ENCODE measurements at places on chromosomes 11 and 22.

- DNase-seq, result no peak
Observed at GRCh38 chr22:36901411-36902142, 11.9 kb upstream of the CSF2RB start.

GRCh38 chr22:49951000-49951677, 9.4 kb upstream of the PIM3 start:
- no peak for DNase-seq

DNA sequence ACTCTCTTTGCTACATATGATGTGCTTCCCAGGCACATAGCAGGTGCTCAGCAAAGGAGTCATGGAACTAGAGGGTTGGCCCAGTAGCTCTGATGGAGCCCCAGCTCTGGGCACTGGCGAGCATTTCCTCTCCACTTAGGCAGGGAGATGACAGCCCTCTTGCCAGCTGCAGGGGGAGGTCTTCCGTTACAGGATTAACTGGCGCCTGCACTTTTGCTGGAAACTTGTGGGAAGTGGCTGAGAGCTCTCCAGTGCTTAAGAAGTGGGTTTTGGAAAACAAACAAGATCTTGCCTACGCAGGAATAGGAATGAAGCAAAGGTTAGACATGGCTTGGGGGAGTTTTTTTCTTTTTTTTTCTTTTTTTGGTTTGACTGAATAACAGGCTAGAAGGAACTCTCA, 75.5 kb downstream of the MICAL2 start:
- DNase-seq, result no peak

DNA sequence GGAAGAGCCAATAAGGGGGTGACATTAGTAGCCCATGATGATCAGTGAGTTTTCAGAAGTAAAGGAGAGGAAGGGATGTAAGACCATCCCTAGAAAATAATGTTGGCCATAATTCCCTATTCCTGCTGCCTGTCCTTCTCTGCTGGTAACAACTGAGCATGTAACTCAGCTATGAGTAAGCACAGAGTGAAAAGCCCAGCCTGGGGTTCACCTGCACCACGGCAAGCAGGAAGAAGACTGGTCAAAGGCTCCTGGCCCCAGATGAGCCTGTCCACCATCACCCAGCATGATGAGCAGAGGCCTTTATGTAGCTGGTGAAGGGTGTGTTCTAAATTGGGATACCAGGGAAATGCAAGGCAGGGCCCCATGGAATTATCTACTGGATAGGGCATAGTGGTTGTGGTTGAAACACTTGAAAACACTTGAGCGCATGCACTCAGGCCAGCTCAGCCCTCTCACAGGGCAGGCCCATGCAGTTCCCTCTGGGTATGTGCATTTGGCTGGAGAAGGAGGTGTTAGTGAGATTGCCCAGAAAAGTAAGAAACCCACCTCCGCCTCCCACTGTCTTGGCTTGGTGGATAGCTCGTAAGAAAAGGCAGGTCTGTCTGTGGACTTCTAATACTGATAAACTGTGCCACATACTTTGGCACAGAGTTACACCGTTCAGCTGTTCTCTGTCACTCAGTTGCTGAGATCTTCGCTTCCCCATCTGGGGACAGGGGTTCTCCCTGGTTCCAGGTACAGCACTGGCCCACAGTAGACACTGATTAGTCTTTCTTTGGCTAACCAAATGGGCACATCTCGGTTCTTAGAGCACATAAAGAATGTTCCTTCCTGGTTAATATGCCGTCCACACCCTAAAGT, 86.8 kb downstream of the AMOTL1 start:
- DNase-seq, result no peak

- peak; percentile 19 for DNase-seq
Observed at GRCh38 chr11:107018219-107018901, at the start of gene GUCY1A2. TSS of gene GUCY1A2 (minus strand) at chr11:107018476. CDS start at chr11:107018055, 421 bp downstream.

- no peak for DNase-seq
Observed at GRCh38 chr11:65785319-65786007, 1.4 kb upstream of the OVOL1 start.

GRCh38 chr11:45651156-45651555, 14.3 kb downstream of the CHST1 start:
- no peak for DNase-seq

DNA sequence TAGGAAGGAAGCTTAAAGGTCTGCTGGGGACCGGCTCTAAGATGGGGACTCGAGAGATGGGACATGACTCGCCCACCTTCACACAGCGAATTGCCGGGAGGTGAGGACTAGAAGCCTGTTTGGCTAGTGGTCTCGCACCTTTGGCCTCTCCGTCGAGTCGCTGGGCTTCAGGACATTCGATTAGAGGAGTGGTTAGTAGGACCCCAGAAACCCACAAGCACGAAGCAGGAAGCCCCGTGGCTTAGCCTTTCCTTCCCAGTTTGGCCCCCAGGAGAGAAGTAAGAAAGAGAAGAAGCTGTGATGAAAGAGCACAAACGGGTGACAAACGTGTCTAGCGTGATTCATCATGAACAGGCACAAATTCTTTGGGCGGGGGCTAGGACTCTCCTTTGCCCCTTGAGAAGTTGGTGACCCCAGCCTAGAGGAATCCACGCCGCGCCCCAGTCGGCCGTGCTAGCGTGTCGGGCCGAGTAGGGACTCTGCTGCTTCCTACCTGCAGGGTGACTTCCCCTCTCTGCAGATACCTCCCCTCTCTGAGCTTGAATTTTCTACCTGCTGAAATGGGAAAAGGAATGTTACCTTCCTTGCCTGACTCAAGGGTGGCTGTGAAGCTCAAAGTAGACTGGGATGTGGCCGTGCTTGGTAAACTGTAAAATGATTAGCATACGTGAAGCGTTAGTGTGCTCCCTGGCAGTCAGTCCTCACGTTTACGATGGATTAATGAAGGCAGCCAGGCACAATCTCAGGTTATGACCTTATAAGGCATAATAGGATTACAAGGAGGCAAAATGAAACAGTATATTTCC, 1.1 kb upstream of the ADM start:
- DNase-seq, result no peak

GRCh38 chr11:105763594-105763993, 153.7 kb downstream of the GRIA4 start:
- DNase-seq, result no peak

- DNase-seq, result no peak
Observed at GRCh38 chr11:110921742-110922521, 209.7 kb upstream of the ARHGAP20 start.

GRCh38 chr11:37788141-37788877, 1190.3 kb upstream of the RAG2 start:
- no peak for DNase-seq

DNA sequence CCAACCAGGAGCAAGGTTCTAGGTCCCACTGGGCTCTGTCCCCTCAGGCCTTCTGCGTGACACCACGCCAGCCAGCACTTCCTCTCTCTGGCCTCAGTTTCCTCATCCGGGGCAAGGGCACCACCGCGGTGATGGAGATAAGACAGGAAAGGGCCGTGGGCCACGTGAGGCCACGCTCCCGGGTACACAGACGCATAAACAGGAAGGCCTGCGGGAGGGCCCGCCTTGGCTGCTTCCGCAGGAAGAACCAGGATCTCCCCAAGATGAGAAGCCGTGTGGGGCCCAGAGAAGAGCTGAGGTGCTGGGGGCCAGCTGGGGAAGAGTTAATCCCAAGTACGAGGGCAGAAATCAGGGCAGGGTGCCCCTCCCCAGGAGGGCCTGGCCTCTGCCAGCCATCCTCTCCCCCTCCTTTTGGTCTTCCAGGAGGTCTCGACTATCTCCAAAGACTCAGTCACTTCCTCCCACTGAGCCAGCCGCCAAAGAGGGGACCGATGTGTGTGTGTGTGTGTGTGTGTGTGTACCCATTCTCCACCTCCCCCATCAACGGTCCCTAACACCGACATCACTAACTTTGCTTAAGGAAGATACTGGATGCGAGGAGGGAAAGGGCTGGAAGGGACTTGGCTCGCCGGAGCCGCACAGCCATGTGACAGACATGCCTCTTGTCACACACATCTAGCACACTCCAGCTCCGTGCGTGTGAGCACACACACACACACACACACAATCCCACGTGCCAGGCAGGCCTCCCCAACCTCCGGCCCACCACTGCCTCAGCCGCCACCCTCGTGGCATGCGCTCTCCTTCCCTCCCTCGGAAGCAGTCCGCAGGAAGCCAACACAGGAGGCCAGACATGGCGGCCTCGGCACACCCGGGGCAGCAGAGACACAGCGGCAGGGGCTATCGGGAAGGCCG, 1.4 kb downstream of the MFNG start:
- DNase-seq, result no peak

DNA sequence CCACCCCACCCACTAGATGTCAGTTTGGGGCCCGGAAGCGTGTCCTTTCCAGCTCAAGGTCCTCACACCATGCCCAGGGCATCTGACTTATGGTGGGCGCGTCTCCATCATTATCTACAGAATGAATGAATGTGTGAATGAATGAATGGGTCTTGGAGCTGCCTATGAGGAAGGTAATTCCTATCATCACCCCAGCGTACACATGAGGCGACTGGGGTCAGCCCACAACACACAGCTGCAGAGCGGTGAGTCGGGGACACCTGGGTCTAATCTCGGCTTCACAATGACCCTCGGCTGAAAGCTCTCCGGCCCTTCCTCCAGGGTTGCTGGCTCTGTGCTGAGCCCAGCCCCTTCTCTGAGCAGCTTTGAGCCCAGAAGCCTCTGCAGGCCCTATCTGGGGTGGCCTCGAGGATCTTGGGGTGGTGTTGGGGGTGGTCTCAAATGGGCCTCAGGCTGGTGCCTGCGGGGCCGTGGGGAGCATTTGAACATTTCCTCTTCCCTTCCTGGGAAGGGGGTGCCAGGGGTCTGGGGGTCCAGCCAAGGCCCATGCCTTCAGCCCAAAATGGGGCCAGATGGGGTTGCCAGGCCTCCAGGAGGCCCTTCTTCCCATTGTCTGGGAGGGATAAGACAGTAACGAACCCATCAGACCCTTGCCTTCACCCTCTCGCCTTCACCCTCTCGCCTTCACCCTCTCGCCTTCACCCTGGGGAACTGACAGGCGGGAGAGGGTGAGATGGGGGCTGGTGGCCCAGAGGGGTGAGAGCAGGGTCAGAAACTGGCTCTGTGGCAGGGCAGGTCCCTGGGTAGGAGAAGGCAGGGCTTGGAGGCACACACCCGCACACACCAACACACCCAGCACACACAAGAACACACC, 82.4 kb downstream of the MYEOV start:
- no peak for DNase-seq

DNA sequence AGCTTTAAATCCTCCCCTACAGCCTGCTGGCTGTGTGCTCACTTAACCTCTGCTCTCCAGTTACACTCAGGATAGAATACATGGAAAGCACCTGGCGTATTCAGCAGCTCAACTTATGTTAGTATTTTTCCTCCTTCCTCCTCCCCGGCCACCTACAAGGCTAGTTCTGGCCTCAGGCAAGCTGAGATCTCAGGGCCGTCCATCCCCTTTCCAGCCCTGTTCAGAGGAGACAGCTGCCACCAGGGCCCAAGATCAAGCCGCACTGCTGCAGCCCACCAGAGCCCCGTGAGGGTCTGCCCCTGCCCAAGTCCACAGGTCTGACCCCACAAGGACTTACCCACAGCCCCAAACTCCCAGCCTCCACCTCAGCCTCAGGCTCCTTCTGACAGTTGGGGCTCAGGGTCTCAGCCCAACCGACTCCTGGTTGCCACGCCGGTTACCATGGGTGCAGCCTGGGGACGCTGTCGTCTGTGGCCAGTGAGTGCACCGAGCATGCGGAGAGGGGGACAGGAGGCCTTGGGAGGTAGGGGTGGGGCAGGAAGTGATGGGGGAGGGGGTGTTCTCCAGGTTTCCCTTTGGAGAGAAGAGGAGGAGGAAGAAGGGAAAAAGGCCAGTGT, at the start of gene C11orf16:
TSS of gene C11orf16 (minus strand) at position 384 of the 617 bp plus-strand sequence. CDS start 639 bp downstream, outside the sequence.
- no peak for DNase-seq

DNA sequence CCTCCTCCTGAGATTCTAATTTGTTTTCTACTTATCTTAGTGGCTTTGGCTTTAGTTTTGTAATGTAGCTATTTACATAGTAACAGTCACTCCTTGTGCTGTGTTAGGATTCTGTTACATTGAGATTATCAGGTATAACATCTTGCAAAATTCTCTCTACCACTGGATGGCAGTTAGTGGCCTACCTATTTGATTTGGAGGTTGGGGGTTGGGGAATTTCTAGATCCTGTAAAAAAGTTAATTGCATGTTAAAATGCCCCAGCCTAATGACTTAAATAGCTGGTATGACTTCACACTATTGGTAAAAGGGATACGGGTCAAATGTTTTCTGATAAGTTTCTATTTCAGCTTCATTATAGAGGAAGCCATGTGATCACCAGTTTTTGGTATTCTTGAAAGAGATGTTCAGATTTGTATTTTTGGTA, 2.8 kb downstream of the GRK3 start:
- no peak for DNase-seq

DNA sequence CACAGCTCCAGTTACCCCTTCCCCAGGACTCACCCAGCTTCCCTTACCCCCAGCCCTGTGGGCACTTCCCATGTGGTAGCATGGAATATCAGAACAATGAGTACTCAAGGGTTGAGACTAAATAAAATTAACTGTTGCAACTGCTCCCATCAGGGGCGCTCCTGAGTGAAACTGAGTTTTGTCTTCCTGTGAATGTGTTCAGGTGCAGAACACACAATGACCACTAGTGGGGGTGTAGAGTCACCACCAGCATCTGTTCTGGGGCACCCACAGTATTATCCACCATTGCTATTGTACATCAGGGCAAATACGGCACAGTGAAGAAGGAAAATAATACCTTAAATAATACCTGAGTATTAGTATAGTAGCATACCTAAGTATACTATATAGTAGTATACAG, 689.7 kb downstream of the TBC1D22A start:
- DNase-seq, result no peak

- DNase-seq, result no peak
Observed at GRCh38 chr11:8251616-8252295, 11.9 kb downstream of the LMO1 start.

GRCh38 chr11:132943357-132943705, 589.0 kb downstream of the OPCML start:
- no peak for DNase-seq

GRCh38 chr22:42282252-42282942, 11.9 kb upstream of the TCF20 start:
- no peak for DNase-seq

- DNase-seq, result no peak
Observed at GRCh38 chr11:65502555-65503367, 3.9 kb downstream of the MALAT1 start.

GRCh38 chr11:125542709-125543108, 26.6 kb upstream of the EI24 start:
- no peak for DNase-seq

- no peak for DNase-seq
Observed at GRCh38 chr11:130940706-130941105, 24.4 kb upstream of the SNX19 start.

- no peak for DNase-seq
Observed at GRCh38 chr22:43299736-43300135, 43.4 kb downstream of the SCUBE1 start.

DNA sequence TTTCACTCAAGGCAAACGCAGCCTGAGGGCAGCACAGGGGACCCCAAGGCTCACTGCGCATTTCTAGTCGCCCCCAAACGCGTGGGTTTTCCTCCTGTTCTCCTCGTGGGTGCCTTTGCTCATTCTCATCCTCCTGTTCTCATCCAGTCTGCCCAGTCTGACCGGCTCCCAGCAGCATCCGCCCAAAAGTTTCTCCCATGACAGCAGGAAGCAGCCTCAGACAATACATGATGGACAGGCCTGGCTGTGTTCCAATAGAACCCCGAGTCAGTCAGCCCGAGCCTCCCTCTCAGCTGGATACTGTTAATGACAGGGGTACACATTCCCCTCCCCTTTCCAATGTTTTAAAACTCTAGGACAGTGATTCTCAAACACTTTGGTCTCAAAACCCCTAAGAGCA, 22.5 kb upstream of the KRTAP5-7 start:
- no peak for DNase-seq

Data from AG08396 (cell line).